ENCODE measurements at places on chromosomes 4 and X. TPM values are rescaled to one million over a fixed set of nuclear protein-coding genes. Genes with fewer than 3 reads are reported as not detected.

EXOC1L gene
- not detected for polyA plus RNA-seq

PIR gene
- 19.9 TPM for polyA plus RNA-seq

DNA sequence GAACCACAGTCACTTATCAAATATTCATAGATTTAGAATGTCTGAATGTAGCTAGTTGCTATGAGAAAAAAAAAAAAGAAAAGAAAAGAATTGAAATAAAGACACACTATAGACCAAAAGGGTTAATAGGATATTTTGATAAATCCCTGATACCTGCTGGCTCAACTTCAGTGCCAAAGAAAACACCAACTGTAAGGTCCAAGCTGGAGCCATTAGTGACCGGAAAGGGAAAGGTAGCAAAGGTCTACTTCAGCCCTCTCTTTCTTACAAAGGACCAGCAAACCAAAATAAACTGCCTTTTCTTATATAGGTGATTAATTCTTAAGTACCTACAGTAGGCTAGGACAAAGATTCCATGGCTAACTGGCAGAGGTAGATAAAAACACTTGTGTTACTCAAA is 9.7 kb downstream of the CBR4 start:
- no peak overlapping the region for H3K4me3 ChIP-seq
- DNase-seq: no peak
- no peaks in the 10 kb centered on the region for H3K36me3 ChIP-seq
- H3K27ac ChIP-seq: no peak overlapping the region

GRCh38 chr4:80732010-80732409 is 298.5 kb upstream of the BMP3 start:
- no peak overlapping the region for H3K4me3 ChIP-seq
- no peaks in the 10 kb centered on the region for H3K27me3 ChIP-seq
- H3K27ac ChIP-seq: no peak overlapping the region
- H3K36me3 ChIP-seq: no peaks in the 10 kb centered on the region

THAP9 gene
- polyA plus RNA-seq: 2.6 TPM

DNA sequence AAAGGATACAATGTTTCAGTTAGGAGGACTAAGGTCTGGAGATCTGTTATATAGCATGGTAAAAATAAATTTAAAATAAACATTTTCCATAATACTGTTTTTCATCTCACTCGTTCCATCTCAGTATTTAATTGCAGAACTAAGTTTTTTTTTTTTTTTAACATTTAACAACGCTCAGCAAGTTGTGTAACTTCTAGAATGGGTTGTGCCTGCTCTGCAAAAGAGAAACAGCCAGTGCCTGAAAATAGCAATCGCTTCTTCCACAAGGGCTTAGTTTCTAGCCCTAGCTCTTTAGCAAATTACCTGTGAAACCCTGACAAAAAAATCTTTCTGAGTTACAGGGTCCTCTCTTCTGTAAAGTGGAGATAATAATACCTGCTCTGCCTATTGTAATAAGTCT is 41.9 kb downstream of the CNGA1 start:
- no peaks in the 10 kb centered on the region for H3K36me3 ChIP-seq
- H3K4me3 ChIP-seq: no peak overlapping the region
- no peaks in the 10 kb centered on the region for H3K4me1 ChIP-seq
- peaks cover 3% of the 10 kb centered on the region for H3K27me3 ChIP-seq

DOCK11 gene
- polyA plus RNA-seq: 34.0 TPM

DNA sequence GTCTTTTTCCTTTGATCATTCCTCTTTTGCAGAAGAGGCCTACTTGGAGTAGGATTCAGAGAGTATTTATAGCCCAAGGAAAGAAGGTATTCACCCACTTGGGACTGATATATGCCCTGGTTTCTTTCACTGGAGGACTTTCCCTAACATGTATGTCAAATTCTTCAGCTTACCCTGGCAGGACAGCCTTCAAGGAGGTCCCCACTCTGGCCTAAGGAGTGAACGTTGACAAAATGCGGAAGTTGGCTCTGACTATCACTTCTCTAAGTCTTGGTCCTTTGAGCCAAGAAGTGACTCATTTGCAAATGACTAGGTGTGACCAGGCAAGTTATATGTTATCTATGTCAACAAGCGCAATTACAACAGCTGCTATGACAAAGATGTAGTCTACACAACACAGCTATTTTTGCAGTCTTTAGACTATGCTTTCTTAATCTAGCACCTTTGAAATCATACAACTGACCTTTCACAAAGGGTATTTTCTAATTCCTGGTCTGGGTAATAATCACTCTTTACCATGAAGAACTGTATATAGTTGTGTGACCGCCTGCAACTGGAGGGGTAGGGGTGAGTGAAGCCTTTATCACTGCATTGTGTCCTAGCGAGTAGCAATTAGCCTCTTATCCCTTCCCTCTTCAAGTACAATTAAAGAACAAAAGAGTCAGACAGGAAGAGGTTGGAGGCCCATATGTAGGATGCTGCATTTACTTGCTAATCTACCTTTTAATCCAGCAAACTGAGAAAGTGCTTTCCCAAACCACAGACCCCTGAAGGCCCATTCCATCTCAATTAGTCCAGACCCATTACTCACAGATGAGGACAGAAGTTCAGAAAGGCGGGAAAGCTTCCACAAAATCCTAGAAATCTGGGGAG is 50.1 kb downstream of the RASGEF1B start:
- H3K27me3 ChIP-seq: no peaks in the 10 kb centered on the region
- no peak overlapping the region for H3K4me3 ChIP-seq

DNA sequence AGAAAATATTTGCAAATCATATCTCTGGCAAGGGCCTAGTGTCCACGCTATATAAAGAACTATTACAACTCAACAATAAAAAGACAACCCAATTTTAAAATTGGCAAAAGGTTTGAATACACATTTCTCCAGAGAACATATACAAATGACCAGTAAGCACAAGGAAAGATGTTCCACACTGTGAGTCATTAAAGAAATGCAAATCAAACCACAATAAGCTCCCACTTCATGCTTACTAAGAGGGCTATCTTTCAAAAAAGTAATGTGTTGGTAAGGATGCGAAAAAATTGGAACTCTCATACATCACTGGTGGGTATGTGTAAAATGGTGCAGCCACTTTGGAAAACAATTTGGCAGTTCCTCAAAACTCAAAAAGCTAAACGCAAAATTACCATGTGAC is 884.0 kb upstream of the INTU start:
- DNase-seq: no peak
- H3K4me3 ChIP-seq: no peak overlapping the region
- no peak overlapping the region for H3K27ac ChIP-seq
- no peaks in the 10 kb centered on the region for H3K36me3 ChIP-seq
- no peaks in the 10 kb centered on the region for H3K4me1 ChIP-seq
- no peaks in the 10 kb centered on the region for H3K27me3 ChIP-seq

- no peak overlapping the region for H3K4me3 ChIP-seq
- H3K27me3 ChIP-seq: no peaks in the 10 kb centered on the region
- no peaks in the 10 kb centered on the region for H3K36me3 ChIP-seq
- peaks cover 4% of the 10 kb centered on the region for H3K4me1 ChIP-seq
- H3K27ac ChIP-seq: peak overlapping the region; percentile 80
- DNase-seq: no peak
Measured at GRCh38 chr4:128528793-128529553, 241.4 kb upstream of the PGRMC2 start.

GRCh38 chr4:12445711-12446235 is 1017.1 kb upstream of the HS3ST1 start:
- no peaks in the 10 kb centered on the region for H3K36me3 ChIP-seq
- no peak overlapping the region for H3K4me3 ChIP-seq
- DNase-seq: no peak
- no peak overlapping the region for H3K27ac ChIP-seq
- no peaks in the 10 kb centered on the region for H3K27me3 ChIP-seq

MAGIX gene
- polyA plus RNA-seq: 4.9 TPM

DNA sequence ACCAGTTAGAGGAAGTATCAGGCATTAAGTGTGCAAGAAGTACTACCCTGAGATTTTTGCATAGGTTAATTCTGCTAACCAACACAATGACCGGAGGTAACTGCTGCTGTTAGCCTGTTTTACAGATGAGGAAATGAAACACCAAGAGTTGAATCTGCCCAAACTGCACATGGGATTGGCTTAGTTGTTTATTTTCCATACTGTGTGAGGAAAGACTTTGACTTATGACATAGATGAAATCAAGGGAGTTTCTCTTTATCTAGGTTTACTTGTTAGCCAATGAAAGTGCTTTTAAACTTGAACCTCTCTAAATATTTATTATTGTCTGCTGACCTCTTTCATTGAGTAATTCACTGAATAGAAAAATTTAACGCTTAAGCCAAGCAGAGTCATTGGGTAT is 10.3 kb downstream of the GUCY1B1 start:
- no peaks in the 10 kb centered on the region for H3K4me1 ChIP-seq
- no peak overlapping the region for H3K27ac ChIP-seq
- no peak for DNase-seq
- H3K27me3 ChIP-seq: no peaks in the 10 kb centered on the region
- no peaks in the 10 kb centered on the region for H3K36me3 ChIP-seq
- no peak overlapping the region for H3K4me3 ChIP-seq

- no peak for DNase-seq
- H3K27me3 ChIP-seq: no peaks in the 10 kb centered on the region
- no peak overlapping the region for H3K4me3 ChIP-seq
- H3K36me3 ChIP-seq: no peaks in the 10 kb centered on the region
Measured at GRCh38 chrX:21926116-21926515, 14.4 kb upstream of the SMS start.

SUPT20HL2 gene
- not detected for polyA plus RNA-seq

DNA sequence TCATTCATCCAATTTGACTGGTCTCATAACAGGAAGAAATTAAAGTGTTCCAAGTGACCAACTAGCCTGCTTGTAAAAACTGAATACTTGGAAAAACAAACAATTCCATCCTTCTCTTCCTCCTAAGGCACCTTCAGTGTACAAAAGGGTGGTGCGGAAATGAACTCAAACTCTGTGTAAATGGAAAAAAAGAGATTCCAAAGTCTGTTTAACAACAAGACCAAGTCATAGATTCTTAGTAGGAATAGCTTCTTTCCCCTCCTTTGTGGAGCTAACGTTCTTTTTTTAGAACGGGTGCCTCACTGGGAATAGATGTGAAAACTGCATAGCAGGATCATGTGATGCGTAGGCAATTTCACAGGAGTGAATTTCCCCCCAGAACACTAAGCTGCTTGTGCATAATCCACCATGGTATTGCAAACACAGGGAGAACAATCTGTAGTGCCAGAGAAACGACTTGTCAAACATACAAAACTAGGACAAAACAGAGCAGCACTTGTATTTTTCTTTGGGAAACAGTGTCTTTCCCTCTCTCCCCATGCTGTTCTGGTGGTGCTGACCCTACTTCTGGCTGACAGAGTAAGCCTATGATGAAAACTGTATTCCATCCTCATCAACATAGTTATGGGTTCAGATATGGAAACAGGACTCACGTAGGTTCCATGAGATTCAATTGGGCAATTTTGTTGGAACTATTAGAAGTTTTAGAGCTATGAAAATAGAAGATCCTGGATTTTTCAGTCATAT is 13.2 kb upstream of the SOD3 start:
- H3K4me1 ChIP-seq: peaks cover 2% of the 10 kb centered on the region
- no peaks in the 10 kb centered on the region for H3K27me3 ChIP-seq
- H3K4me3 ChIP-seq: no peak overlapping the region
- H3K27ac ChIP-seq: peak overlapping the region; percentile 55
- DNase-seq: no peak
- H3K36me3 ChIP-seq: no peaks in the 10 kb centered on the region

DNA sequence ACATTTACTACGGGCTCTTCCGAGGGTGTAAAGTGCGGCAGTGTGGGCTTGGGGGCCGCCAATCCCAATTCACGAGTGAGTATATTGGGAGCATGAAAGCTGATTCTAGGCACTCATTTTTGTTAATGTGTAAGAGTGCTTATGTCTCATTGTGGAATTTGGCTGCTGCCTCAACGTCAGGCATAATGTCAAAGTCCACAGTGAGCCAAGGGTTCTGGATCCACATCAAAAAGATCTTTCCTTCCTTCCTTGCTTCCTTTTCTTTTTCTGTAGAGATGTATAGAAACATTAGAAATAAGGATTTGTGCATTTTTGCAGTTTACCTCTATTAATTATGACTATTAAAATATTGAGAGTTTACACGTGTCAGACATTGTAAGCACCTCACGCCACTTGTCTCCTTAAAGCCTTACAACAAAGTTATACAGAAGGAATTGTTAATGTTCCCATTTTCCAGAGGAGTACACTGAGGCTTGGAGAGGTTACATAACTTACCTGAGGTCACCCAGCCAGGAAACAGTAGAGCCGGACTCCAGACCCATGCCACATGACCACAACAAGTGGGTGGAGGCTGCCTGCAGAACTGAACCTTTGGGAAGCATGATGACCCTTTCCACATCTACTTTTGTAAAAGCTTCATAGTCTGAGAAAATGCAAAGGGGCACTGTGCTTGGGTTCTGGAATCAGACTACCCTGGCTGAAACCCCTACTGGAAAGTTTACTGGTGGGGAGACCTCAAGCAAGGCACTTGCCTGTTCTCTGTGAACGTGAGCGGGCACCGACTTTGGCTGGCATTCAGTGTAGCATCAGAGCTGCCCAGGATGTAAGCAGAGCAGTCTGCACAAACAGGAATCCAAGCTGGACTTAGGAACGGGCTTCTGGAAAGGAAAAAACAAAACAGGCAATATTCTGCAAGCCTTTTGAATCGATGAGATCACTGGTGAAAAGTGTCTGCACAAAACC is 761 bp downstream of the CLRN2 start:
- H3K36me3 ChIP-seq: no peaks in the 10 kb centered on the region
- H3K27ac ChIP-seq: no peak overlapping the region
- H3K27me3 ChIP-seq: no peaks in the 10 kb centered on the region
- no peaks in the 10 kb centered on the region for H3K4me1 ChIP-seq
- no peak for DNase-seq

Measured in aorta (tissue), 5 donors.